A549 treated with dexamethasone at 1 μM for 4 hours (cell line): ENCODE measurements at places on chromosomes 7 and 10. TPM values are rescaled to one million over a fixed set of nuclear protein-coding genes. Genes with fewer than 3 reads are reported as not detected.

CALCR gene
- total RNA-seq = 0.05 to 0.08 TPM (median 0.06 TPM) in 3 of 5 replicates, not detected in the others

PDE1C gene
- 2.4 to 4.0 TPM (median 3.1 TPM) in 5 replicates for total RNA-seq

CPA1 gene
- not detected in 5 replicates for total RNA-seq

MMD2 gene
- not detected in 5 replicates for total RNA-seq

HOXA2 gene
- total RNA-seq = 0.61 to 0.88 TPM (median 0.69 TPM) in 5 replicates

BLNK gene
- total RNA-seq = 0.09 TPM in 1 of 5 replicates, not detected in the others

ALOX5 gene
- 0.32 to 0.46 TPM (median 0.40 TPM) in 5 replicates for total RNA-seq

MARVELD1 gene
- total RNA-seq = 43.9 to 56.2 TPM (median 51.1 TPM) in 5 replicates

RBP3 gene
- not detected in 5 replicates for total RNA-seq

MUC12 gene
- total RNA-seq = 13.7 to 18.6 TPM (median 16.4 TPM) in 5 replicates

SNX10 gene
- 3.6 to 5.0 TPM (median 4.1 TPM) in 5 replicates for total RNA-seq

BAIAP2L1 gene
- 37.4 to 44.4 TPM (median 40.9 TPM) in 5 replicates for total RNA-seq

NKX2-3 gene
- 0.05 TPM in 2 of 5 replicates, not detected in the others for total RNA-seq

UCMA gene
- total RNA-seq = not detected in 5 replicates

TMEM236 gene
- total RNA-seq = 0.04 to 0.05 TPM (median 0.05 TPM) in 3 of 5 replicates, not detected in the others

LDB3 gene
- total RNA-seq = 0.12 to 0.29 TPM (median 0.18 TPM) in 5 replicates

EPO gene
- total RNA-seq = 0.06 TPM in 1 of 5 replicates, not detected in the others

SPDYE8 gene
- total RNA-seq = not detected in 5 replicates

KCNH2 gene
- 3.9 to 6.3 TPM (median 5.7 TPM) in 5 replicates for total RNA-seq

ARHGAP19 gene
- 4.5 to 6.2 TPM (median 5.2 TPM) in 5 replicates for total RNA-seq

MRC1 gene
- total RNA-seq = 0.01 to 0.04 TPM (median 0.02 TPM) in 4 of 5 replicates, not detected in the other

FAM170B gene
- total RNA-seq = not detected in 5 replicates

C10orf143 gene
- total RNA-seq = 0.52 to 0.69 TPM (median 0.59 TPM) in 5 replicates

GRID2IP gene
- 0.05 TPM in 1 of 5 replicates, not detected in the others for total RNA-seq

CADPS2 gene
- 0.03 to 0.07 TPM (median 0.05 TPM) in 4 of 5 replicates, not detected in the other for total RNA-seq

AGR2 gene
- total RNA-seq = 106 to 173 TPM (median 149 TPM) in 5 replicates

SEMA4G gene
- 7.3 to 9.2 TPM (median 7.6 TPM) in 5 replicates for total RNA-seq

ALKBH4 gene
- total RNA-seq = 9.4 to 12.9 TPM (median 11.0 TPM) in 5 replicates

CLCN1 gene
- 0.03 to 0.06 TPM (median 0.05 TPM) in 3 of 5 replicates, not detected in the others for total RNA-seq

PON3 gene
- total RNA-seq = 30.4 to 39.5 TPM (median 35.4 TPM) in 5 replicates

FAM24B gene
- 9.0 to 13.1 TPM (median 12.1 TPM) in 5 replicates for total RNA-seq

COL28A1 gene
- total RNA-seq = 0.43 to 0.85 TPM (median 0.60 TPM) in 5 replicates

PNLIP gene
- 0.16 to 0.27 TPM (median 0.21 TPM) in 5 replicates for total RNA-seq

SRRM3 gene
- 9.5 to 13.5 TPM (median 11.7 TPM) in 5 replicates for total RNA-seq

MAGI2 gene
- total RNA-seq = 0.27 to 0.47 TPM (median 0.32 TPM) in 5 replicates

C7orf57 gene
- 0.27 to 0.35 TPM (median 0.27 TPM) in 5 replicates for total RNA-seq
